ENCODE measurements at places on chromosomes 5 and 9.

DNA sequence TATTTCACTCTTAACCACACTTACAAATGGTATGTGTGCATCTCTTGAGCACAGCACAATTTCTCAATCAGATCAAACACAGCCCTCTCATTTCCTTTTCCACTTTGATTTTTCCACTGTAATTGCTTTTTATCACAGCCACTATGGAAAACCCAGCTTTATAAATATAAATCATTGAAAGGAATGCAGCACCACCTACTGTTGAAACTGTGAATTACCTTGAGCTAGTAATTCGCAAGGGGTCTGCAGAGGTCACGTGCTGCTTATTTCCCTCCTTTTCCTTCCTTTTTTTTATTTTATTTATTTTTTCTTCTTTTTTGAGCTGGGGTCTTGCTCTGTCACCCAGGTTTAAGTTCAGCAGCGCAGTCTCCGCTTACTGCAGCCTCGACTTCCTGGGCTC is 76.9 kb downstream of the CDH6 start:
- DNase-seq: no peak

- DNase-seq: no peak
These were observed 8.2 kb upstream of the CCL21 start for GRCh38 chr9:34717996-34718614.

- DNase-seq: no peak
These were observed 23.7 kb downstream of the FPGS start for GRCh38 chr9:127826253-127826913.

- peak; percentile 41 for DNase-seq
These were observed 115.2 kb downstream of the SIL1 start for GRCh38 chr5:139082813-139083498.

GRCh38 chr5:102747386-102748166 is 7.5 kb upstream of the PAM start:
- DNase-seq: no peak

- no peak for DNase-seq
These were observed 144.8 kb upstream of the SLC12A2 start for GRCh38 chr5:127938746-127939145.

GRCh38 chr9:4499917-4500316 is 9.6 kb downstream of the SLC1A1 start:
- peak; percentile 79 for DNase-seq

- no peak for DNase-seq
These were observed 19.0 kb upstream of the FER start for GRCh38 chr5:108728566-108729241.

GRCh38 chr5:143536364-143536763 is 132.9 kb upstream of the NR3C1 start:
- DNase-seq: no peak

DNA sequence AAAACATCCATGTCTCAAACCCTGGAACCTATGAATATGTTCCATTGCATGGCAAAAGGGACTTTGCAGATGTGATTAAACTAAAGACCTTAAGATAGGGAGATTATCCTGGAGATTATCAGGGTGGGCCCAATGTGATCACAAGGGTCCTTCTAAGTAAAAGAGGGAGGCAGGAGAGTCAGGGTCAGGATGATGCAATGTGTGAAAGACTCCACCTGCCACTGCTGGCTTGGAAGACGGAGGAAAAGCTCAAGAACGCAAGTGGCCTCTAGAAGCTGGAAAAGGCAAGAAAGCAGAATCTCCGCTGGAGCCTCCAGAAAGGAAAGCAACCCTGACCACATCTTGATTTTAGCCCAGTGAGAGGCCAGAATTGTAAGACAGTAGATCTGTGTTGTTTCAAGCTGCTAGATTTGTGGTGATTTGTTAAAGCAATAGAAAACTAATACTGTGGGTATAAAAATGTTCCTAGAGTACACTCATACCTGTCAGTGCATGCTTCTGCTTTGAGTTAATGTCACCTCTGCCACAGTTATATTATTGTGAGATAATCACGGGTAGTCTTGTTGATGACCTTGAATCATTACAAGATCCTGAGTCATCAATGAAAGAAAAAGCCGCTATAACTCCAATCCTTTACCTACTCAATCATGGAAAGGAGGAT is 93.5 kb upstream of the TNPO1 start:
- DNase-seq: no peak

DNA sequence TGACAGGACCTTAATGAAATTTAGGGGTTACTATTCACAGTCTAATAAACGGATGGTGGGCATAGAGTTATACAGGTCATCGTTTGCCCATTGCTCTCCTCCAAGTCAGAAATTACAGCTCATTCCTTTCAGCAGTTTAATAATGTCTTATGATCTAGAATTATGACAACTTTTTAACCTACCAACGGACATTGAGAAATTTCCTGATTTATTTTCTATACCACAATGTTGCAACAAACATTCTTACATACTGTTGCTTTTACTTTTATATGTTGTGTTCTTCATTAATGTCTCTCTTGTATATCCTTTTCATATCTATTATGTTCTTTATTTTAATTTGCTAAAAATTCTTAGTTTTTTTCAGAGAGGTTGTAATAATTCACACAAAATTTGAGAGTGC is 152.8 kb upstream of the PRLR start:
- no peak for DNase-seq

GRCh38 chr5:151706906-151707305 is 20.2 kb upstream of the SPARC start:
- DNase-seq: no peak

DNA sequence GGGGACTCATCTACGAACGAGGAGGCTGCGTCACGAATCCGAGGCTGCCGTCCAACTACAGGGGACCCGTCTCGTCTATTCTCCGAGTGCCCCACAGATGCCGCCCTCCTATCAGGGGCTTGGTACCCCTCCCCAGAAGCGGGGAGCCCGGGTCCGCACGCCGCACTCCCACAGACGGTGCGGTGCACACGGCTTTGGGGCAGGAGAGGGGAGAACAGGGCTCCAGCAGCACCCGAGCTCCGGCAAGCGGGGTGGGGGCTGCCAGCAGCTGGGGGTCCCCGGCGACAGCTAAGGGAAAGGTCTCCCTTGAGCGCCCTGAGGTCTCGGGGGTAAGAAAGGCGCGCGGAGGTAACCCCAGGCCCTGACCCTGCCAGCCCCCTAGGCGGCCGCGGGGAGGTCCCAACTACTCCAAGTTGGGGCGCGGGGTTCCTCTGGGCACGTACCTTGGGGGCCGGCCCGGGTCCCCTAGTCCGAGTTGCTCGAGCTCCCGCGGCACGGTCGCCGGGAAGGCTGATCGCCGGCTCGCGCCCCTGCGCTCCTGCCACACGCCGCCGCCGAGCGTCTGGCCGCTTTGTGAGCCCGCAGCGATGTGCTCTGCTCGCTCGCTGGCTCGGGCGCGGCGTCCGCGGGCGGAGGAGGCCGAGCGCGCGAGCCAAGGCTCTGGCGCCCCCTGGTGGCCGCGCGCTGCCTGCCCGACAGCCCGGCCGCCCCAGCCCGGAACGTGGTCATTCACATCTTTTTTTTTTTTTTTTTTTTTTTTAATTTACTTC is at the start of gene SPOCK1:
TSS of gene SPOCK1 (minus strand) at position 591 of the 770 bp plus-strand sequence.
- DNase-seq: peak; percentile 73

GRCh38 chr5:145350513-145350912 is 484.6 kb downstream of the PRELID2 start:
- DNase-seq: no peak

DNA sequence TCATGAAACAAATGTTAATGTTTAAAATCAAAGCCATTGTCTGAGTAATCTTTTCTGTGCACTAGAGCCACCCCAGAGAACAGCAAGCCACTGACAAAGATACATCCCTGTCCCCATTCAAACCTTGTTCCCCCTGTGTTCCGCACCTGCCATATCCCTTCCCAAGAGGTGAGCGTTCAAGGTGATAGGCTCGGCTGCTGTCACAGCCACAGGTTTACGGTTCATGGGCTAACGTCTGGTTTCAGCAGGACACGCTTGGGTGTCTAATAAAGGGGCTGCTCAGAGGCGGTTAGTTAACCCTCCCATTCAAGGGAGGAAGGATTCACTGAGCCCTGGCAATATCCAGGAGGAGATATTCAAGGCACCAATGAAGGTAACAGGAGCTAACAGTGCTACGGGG is 24.5 kb upstream of the LAMC3 start:
- peak; percentile 16 for DNase-seq

GRCh38 chr5:108340131-108340530 is 41.8 kb downstream of the FBXL17 start:
- DNase-seq: no peak

DNA sequence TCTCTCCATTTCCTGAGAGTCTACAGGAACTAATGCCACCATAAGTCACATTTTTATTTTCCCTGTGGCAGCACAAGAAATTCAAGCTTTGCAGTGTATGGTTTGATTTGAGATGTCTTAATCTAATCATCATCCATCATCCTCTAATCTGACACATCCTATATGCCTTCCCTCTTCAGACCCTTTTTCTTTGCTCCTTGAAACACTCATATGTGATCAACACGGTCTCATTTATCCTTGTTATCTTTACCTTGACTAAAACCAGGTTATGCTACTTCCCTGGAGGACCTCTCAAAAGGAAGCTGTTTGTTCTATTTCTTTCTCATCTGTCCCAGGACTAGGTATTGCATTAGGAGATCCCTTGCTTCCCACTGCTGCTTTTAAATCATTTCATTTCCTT is 146.9 kb upstream of the MRPS30 start:
- no peak for DNase-seq

- peak; percentile 70 for DNase-seq
These were observed 63.9 kb downstream of the PRRT1B start for GRCh38 chr9:131609099-131609830.

DNA sequence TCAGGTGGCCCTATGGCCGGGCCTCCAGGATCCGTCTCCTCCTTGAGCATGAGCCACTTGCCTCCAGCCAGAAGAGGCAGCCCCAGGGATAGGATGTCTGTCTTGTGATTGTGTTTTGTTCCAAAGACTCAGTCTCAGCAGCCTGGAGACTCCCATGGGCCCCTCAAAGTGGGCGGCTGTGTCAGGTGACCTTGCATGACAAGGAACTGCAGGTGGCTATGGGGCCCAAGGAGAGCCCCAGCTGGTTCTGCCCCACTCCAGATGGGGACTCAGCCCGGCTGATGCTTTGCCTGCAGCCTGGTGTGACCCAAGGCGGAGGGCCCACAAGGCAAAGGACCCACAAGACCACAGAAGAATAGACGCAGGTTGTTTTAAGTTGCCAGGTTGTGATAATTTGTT is 284.3 kb upstream of the IRX4 start:
- no peak for DNase-seq

DNA sequence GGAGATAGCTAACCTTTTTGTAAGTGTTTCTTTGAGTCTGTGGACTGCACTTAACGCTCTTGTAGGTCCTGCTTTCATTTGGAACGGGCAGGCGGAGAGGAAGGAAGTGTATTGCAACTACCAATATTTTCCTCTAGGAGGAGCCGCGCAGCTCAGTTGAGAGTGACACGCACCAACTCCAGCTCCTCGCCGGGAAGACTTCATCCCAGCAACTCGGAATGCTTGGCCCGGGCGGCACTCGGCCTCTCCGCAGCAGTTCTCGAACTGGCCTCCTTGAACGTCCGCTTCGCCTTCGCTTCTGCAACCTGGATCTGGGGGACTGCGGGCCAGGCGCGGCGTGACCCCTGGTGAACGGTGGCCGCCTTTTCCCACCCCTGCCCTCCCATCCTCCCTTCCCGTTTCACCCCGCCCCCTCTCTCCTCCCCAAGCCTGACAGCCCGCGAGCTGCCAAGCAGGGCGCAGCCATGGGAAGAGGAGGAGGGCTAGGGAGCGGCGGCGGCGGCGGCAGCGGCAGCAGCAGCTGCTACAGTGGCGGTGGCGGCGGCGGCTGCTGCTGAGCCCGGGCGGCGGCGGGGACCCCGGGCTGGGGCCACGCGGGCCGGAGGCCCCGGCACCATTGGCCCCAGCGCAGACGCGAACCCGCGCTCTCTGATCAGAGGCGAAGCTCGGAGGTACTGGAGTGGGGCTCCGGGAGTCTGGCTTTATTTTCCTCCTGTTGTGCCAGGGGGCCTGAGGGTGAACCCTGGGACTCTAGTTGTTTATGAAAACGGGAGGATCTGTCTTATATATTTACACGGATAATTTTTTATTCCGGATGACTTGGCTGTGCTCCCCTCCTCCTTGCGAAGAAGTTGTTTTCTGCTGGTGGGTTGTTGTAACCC is at the start of gene GHR:
TSS of gene GHR (plus strand) at position 155 of the 881 bp plus-strand sequence. CDS start 142,436 bp downstream, outside the sequence.
- DNase-seq: peak; percentile 85

DNA sequence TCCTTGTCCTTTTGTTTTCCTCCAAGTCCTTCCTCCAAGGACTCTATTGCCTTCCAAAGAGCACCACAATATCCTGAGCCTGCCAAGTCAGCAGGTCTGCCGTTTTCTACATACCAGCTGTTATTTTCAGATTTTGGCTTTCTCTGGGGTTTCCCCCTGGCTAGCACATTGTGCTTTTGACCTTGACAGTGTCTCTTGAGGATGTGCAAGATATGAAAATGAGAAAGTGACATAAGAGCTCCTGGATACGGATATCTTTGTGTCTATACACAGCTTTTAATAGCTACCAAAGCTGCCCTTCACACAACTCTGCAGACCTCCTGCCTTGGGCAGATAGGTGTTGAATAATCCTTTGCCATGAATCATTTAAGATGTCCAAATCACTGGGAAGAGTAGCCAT is 67.0 kb downstream of the HAPLN1 start:
- DNase-seq: no peak

GRCh38 chr5:178464431-178465048 is 125.7 kb downstream of the COL23A1 start:
- DNase-seq: no peak

DNA sequence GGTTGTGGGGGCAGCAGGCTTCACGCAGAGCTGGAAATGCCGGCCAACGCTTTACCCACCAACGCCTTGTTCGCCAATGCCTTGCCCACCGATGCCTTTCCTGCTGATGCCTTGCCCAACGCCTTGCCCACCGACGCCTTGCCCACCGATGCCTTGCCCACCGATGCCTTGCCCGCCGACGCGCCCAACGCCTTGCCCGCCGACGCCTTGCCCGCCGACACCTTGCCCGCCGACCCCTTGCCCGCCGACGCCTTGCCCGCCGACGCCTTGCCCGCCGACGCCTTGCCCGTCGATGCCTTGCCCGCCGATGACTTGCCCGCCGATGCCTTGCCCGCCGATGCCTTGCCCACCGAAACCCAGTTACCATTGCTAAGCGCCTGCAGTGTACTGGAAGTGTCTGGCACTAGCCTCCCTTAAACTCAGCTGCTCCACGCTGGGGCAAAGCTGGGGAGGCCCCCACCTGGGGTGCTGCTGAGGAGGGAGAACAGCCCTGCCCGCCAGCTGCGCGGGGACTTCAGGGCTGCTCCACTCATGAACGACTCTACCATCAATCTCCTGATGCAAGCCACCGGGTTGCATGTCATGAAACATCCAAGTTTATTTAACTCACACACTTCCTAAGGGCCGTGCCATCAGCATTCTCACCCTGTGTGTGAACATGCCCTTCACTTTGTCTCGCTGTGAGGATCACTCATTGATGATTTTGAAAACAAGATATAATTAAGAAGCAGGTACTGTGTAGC is 1.8 kb downstream of the SLC6A18 start:
- DNase-seq: no peak

- no peak for DNase-seq
These were observed 90.6 kb upstream of the SAP30L start for GRCh38 chr5:154355129-154355611.

DNA sequence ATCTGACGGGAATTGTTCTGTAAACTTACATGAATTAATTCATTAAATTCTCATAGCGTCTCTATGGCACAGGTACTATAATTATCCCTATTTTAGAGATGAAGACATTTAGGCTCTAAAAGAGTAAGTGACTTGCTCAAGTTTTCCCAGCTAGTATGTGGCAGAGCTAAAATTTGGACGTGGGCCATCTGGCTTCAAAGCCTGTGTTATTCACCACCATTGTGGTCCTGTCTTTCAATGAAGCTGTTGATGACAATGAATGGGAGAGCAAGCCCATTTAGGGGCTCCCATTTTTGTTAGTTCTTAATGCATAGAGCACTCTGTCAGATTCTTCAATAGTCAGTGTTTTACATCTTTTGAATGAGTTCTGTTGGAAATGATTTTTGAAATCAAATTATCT is 236.0 kb upstream of the CD180 start:
- DNase-seq: no peak

Measured in thyroid gland (tissue), 4 donors.